ENCODE measurements at places on chromosomes 3 and 15.

DNA sequence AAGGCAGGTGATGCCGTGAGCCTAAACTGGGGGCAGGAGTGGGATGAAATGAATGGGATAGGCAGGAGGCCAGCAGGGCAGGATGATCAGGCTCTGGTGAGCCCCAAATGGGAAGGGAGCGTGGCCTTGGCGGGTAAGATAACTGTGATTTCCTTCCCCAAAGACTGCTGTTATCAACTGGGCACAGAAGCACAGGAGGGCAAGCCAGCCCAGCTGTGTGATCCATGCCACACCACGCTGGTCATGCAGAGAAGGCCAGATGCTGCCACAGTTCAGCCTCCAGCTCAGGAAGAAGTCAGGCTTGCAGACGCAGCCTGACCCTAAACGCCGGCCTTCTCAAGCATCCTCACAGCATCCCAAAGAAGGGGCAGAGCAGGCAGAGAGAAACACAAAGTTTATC lies 52.1 kb upstream of the GNB5 start:
- no peak overlapping the region for H3K4me3 ChIP-seq
- H3K36me3 ChIP-seq = no peaks in the 10 kb centered on the region
- H3K27me3 ChIP-seq = no peaks in the 10 kb centered on the region
- DNase-seq = no peak
- H3K4me1 ChIP-seq = no peaks in the 10 kb centered on the region
- H3K27ac ChIP-seq = no peak overlapping the region

GRCh38 chr3:119812491-119813058 lies 30.7 kb downstream of the NR1I2 start:
- no peaks in the 10 kb centered on the region for H3K4me1 ChIP-seq
- DNase-seq = no peak
- no peaks in the 10 kb centered on the region for H3K36me3 ChIP-seq
- no peaks in the 10 kb centered on the region for H3K27me3 ChIP-seq

DNA sequence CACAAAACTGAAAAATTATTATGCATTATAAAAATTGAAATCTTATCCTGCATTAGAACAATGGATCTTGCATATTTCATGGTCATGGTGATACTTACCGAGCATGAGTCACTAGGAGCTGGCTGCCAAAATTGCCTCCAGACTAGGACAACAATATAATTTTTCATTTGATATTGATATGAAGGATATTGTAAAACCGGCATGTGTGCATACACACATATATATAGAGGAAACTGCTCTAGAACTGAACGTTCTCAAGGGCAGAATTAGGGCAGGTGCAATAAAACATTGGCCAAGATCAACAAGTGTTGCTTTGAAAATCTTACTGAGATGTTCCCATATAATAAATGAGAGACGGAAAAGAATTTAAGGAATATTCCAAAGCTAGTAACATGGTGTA lies 319.4 kb upstream of the POU1F1 start:
- H3K27ac ChIP-seq = no peak overlapping the region
- no peaks in the 10 kb centered on the region for H3K4me1 ChIP-seq
- no peak for DNase-seq
- no peaks in the 10 kb centered on the region for H3K27me3 ChIP-seq

- no peaks in the 10 kb centered on the region for H3K36me3 ChIP-seq
- no peaks in the 10 kb centered on the region for H3K27me3 ChIP-seq
- DNase-seq = no peak
- H3K4me3 ChIP-seq = no peak overlapping the region
Observed at GRCh38 chr3:72538070-72538745, 310.0 kb downstream of the SHQ1 start.

DNA sequence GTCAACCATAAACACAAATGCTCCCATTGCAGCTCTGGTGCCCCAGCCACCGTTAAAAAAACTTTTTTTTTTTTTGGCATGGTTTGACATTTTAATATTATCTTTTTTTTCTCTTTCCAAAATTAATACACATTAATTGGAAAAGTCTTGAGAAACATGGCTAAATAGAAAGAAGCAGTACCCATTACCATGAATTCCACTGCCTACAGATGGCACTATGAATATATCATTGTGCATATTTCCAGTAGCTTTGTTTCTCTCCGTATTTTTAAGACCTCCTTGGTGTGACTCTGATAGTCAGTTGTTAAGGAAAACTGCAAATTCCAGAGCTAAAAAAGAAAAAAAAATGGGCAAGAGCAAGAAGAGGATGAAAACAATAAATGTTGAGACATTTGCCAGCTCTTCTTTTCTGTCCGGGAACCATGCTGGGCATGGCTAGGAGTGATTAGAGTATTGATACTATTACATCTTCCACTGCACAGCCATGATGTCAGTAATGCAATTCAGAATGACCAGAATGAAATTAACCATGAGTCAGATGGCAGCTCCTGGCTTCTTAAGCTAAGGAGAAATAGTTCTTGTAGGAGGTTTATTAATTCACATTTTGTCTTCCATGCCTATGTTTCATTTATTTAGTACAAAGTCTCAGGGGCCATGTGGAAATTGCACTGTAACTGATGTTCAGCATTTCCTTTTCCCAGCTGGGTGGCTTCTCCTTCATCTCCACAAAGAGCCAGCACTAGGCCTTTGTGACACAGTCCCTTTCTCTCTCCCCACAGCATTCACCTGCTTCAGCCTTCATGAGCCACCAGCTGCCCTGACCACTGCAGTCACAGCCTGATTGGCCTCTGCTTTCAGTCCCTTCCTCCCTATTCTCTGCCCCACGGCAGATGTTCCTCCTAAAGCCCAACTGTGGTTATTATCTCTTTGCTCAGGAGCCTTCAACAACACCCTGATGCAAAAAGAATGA lies 31.8 kb downstream of the SLC7A14 start:
- no peaks in the 10 kb centered on the region for H3K4me1 ChIP-seq
- no peak for DNase-seq
- no peaks in the 10 kb centered on the region for H3K27me3 ChIP-seq
- no peak overlapping the region for H3K27ac ChIP-seq
- H3K4me3 ChIP-seq = no peak overlapping the region

Data from MM.1S (cell line).